ENCODE measurements at places on chromosomes 4 and X.

DNA sequence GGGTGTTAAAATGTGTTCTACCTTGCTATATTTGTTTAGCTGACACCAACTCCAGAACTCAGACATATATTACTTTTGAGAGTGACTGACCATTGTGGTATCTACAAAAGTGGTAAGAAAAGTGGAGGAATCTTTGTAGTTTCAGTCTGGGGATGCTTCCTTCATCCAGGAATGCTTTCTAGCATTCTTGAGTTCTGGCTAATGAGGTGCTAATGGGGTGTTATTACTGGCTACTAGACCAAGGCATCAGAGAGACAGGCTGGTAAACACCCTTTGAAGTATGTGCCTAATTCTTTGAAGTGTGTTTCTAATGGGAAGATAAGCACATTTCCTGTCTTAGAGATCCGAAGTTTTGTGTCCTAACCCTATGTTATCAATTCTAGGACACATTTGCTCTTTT is 310.4 kb downstream of the SPRY1 start:
- no peak for DNase-seq

GRCh38 chr4:76556452-76556851 is 121.4 kb downstream of the SHROOM3 start:
- DNase-seq, result no peak

DNA sequence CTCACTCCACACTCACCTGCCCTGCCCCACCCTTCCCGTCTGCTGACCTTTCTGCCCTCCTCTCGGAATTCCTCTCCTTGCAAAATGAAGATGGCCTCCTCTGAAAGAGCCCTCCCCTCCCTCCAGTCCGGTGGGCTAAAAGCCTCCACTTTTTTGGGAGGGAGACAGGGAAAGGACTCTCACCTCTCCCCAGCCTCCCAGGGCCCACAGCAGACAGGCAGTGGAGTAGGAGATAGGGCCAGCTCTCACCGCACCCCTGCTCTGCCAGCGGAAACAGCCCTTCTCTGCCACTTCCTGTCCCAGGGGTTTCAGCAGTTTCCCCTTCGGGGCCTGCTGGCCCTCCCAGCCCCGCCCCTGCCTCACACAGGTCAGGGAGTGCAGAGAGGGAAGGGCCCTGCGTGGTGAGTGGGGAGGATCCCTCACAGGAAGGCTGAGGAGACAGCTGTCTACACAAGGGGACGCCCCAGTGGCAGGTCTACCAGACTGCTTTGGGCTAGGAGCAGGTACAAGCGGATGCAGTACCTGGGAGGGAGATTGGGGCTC is 18.2 kb downstream of the ELF4 start:
- DNase-seq, result peak; percentile 57

DNA sequence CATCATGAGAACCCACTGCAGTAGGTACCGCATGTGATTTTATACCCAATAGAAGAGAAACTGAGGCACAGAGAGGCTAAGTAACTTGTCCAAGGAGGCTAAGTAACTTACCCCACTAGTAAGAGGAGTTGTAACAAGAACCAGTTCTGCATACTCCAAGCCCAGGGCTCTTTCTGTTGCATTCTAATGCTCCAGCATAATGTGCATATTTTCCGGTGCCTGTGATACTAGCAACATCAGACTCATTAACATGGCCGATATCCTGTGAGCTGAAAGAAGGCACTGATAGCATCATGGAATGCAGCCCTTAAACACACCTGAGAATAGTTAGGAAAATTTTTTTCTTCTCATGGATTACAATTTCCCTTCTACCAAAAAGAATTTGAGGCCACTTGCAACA is 39.7 kb upstream of the KLF3 start:
- no peak for DNase-seq

DNA sequence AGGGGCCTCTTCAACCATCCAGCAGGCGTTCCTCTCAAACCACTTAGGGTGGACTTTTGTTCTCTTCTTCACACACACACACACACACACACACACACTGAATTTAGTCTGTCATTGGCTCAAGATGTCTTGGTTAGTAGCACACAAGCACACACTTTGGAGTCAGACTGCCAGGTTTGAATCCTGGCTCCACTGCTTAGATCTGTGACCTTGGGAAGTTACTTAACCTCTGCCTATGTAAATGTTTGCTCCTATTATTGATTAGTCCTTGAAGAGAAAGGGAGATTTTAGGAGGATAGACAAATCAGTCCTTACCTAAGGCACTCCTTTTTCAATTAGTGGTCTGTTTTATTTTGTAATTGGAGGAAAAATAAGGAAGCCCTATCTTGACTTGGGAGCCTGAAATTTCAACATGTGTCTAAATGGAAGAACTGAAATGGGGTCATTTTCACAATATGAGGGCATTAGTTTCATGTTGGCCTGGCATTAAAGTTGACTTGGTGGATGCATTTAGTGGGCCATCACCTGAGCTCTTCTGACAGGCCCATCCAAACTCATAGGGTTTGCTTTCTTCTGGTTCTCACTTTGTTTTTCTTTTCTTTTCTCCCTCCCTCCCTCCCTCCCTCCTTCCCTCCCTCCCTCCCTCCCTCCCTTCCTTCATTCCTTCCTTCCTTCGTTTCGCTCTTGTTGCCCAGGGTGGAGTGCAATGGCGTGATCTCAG is 13.3 kb upstream of the TMEM131L start:
- no peak for DNase-seq

DNA sequence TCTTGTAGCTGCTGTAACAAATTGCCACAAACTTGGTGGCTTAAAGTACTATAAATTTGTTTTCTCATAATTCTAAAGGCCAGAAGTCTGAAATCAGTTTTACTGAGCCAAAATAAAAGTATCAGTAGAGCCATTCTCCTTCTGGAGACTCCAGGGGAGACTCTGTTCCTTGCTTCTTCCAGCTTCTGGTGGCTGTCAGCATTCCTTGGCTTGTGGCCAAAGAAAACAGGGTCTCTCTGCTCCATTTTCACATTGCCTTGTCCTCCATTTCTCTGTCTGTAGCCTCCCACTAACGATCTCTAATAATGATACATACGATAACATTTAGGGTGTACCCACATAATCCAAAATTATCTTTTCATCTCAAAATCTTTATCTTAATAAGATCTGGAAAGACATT is 200.4 kb downstream of the MAB21L2 start:
- peak; percentile 94 for DNase-seq

DNA sequence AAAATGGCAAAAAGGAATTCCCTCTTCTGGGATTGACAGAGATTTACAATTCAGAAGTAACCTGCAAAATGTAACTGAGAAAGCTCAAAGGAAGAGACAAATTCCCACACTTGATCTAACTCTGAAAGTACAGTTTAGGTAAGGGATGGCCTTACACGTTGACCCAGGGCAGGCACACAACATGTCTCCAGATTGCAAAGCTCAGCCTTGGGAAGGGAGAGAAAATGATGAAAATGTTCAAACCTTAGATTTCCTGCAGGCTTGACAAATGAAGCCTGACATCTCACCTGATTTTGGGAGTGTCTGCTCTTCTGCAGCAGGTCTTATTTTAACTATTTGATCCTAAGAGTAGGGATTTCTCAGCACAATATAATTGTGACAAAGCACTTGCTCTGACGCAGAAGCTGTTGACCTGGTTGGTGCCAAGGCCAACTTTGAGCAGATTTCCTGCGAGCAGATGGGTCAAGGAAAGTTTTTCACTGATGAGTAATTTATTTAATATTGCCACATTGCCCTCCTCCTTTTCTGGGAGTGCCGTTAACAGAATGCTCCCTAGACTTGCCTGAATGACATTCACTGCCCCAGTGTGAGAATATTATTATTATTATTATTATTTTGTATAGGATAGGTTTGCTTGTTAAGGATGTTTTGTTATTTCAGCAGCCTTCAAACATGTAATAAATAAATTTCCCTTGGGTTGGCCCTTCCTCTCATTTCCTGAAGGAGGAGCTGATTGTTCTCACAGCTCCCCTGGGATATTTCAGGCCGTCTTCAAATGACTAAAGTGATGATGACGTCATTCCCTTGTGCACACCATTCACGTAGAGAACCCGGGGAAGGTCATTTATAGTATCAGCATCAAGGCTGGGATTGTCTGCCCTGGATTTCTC is 157.1 kb downstream of the VEGFC start:
- DNase-seq, result no peak

DNA sequence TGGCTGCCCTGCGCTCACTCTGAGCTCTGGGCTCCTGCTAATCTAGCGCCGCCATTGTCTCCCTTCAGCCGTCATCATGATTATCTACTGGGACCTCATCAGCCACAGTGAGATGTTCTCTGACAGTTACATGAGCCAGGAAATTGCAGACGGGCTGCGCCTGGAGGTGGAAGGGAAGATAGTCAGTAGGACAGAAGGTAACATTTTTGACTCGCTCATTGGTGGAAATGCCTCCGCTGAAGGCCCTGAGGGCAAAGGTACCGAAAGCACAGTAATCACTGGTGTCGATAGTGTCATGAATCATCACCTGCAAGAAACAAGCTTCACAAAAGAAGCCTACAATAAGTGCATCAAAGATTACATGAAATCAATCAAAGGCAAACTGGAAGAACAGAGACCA is 21.8 kb upstream of the PIN4 start:
- DNase-seq, result no peak

- DNase-seq, result peak; percentile 86
Observed at GRCh38 chrX:16712548-16713155, at the start of gene CTPS2. CTPS2 (minus strand) TSS chrX:16712669; CDS start chrX:16702902, 9,767 bp downstream.

GRCh38 chrX:26008042-26008441 is 130.1 kb upstream of the MAGEB18 start:
- no peak for DNase-seq

DNA sequence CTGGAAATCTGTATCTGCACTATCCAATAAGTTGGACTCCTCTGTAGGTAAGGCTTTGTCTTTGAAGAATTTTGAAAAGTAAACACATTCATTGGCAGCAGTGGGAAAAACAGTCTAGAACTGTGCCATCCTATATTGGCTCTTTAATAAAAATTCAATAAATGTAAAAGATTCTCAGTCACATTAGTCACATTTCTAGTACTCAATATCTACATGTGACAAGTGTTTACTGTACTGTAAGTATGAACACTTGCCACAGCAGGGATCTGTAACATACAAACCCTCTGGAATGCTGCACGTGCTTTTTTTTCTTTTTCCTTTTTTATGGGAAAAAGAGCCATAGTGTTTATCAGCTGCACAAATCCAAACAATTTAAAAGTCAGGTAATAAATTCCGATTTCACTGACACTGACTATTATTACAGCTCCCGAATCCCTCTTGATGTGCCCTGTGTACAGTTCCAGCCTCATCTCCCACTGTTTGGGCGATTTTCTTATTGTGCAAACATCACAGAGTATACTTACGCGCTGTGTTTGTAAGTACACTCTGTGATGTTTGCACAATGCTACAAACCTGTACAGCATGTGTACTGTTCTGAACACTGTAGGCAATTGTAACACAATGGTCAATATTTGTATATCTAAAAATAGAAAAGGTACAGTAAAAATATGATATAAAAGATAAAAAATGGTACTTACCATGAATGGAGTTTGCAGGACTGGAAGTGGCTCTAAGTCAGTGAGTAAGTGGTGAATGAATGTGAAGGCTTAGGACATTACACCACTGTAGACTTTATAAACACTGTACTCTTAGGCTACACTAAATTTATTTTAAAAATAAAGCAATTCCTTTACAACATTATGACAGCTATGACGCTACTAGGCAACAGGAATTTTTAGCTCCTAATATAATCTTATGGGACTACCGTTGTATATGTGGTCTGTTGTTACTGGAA is 8.7 kb downstream of the PYURF start:
- DNase-seq, result no peak

DNA sequence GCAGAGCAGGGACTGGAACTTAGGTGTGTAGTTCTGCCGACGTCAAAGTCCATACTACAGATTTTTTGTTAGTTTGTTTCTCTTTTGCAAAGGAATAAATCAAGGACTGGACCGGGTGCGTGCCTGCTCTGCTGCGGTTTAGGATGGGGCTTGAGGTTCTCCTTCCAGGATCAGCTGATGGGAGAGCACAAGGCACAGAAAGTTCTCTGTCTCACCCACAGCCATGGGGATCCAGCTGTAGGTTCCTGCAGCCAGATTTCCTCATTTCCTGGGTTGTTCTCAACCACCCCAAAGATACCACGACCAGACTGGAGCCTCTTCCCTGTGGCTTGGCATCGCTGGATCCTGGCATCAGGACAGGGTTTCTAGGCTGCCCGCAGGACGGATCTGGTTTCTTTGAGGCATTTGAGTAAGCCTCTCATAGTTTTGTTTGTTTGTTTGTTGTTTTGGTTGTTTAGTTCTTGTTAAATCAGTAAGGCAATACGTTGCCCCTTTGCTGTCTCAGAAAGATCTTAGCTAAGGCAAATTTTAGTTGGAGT is 789 bp upstream of the SRPX start:
- DNase-seq, result no peak

DNA sequence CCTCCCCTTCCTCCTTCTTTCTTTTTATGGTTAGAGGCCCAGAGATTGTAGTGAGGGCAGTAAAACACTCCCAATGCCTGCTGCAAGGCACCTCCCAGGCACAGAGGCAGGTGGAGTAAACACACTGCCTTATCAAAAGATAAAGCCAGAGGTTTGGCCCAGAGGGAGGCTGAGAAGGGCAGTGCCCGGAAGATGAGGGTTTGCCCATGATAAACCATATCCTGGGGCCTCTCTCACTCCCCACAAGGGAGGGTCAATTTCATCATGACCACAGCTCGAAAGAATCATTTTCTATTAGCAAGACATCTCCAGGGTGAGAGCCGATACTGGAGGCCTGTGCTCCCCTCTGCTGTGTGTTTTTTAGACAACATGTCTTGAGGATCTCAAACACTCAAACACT is 98.5 kb upstream of the FAM9C start:
- DNase-seq, result no peak

DNA sequence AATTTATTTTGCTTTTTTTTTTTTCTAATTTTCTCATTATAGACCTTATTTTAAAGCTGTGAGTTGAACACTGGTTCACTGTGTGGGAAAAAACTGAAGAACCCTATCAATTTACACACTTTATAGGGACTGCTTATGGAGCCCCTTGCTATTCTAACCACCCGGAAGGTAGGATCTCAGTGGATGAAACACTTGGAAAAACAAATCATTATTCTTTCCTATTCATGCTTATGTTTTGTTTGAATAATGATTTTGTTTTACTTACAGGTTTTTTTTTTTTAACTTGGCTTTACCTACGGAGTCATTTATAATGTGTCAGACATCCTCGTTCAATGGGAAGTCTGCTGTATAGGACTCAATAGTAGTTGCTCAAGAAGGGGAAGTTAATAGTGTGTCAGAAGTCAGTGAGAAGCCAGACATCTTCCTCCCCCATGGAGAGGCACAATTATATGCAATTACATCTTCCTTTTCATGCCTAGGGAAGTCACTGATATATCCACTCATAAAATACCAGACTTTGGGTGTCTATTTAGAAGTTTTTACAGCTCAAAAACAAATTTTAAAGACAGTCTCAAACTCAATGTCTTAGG is 113.2 kb downstream of the ARSF start:
- no peak for DNase-seq

- no peak for DNase-seq
Observed at GRCh38 chr4:125430086-125430485, 115.3 kb downstream of the FAT4 start.

DNA sequence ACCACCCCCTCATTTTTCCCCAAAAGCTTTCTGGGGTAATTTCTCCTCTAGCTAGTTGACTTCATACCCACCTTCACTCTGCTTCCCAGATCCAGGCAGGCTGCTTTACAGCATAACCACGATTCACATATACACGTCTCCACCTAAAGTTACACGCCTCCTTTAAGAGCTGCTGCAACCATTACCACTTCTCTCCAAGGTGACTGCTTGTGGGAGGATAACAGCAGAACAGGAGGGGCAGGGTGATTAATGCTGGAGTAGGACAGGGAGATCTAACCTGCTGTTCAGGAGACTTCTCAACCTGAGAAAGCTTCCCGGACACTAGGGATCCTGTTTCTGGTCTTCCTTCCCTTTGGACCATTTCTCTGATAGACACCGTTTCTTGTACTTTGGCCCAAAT is 77.4 kb downstream of the MGST2 start:
- DNase-seq, result no peak

GRCh38 chr4:73978886-73979285 is 2.9 kb downstream of the PF4 start:
- no peak for DNase-seq
